RCC 7860 (cell line): ENCODE measurements at places on chromosomes 7 and 10.

DNA sequence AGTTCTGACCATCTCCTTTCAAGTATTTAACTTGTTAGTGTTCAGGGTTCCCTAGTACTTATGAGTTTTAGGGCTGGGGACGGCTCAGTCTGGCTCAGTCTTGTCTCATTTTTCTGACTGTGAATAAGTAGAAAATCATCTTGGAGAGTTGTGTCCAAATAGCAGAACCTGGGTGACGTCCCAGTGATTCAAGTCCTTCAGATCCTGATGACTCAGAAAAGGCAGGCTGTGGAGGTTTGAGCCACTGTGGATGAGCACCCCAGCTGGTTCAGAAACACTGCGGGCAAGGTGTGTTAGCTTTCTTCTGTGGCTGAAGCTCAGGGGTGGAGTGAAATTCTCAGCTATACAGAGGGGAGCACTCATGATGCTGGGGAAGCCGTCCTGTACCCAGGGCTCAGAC lies 154.4 kb upstream of the NPY start:
- DNase-seq = peak; percentile 20

GRCh38 chr10:3955955-3956617 lies 171.1 kb upstream of the KLF6 start:
- DNase-seq = no peak

GRCh38 chr7:137269240-137269639 lies 74.3 kb downstream of the PTN start:
- DNase-seq = no peak

- DNase-seq = no peak
These were observed 366.1 kb upstream of the ANKRD30A start for GRCh38 chr10:36759141-36759805.

- DNase-seq = no peak
These were observed 19.4 kb downstream of the INSIG1 start for GRCh38 chr7:155317114-155317434.

DNA sequence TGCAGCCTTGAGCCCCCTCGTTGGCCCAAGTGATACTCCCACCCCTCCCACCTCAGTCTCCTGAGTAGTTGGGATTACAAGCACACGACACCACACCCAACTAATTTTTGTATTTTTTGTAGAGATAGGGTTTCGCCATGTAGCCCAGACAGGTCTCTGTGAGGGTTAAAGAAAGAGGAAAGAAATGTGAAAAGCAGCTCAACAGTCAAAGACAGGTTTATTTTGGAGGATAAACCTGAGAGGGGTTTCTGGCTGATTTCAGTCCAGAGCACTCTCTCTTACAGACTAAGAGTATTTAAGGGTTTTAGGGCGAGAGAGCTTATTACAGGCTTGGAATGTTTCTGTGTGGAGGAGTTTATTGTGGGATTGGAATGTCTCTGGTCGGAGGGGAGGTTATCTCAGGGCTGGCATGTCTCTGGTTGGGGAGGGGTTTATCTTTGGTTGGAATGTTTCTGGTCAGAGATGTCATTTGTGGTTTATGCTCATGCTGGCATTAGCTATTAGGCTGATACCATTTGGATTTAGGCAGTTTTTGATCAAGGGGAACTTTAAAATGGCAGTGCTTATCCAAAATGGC lies 26.1 kb upstream of the SNX10 start:
- DNase-seq = peak; percentile 45

DNA sequence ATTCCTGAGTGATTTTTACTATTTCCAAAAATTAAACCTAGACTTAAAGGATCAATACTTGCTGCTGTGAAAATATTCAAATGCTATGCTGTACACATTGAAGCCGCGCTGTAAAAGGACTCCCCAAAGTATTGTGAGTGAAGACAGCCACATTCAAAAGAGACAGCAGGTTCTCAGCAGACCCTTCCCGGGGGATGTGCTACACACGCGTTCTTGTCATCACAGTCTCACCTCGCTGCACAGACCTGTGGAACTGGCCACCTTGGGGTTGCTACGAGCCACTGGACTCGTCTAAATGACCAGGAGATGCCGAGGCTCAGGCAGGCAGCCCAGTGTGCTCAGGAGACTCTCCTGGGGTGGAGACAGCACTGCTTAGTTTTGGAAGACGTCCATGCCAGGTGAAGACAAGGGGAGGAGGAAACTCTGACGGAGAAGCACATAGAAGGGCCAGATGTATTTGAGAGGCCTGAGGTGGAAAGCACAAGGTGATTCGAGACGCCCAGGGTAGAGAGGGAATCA lies 367.7 kb upstream of the SHH start:
- no peak for DNase-seq

DNA sequence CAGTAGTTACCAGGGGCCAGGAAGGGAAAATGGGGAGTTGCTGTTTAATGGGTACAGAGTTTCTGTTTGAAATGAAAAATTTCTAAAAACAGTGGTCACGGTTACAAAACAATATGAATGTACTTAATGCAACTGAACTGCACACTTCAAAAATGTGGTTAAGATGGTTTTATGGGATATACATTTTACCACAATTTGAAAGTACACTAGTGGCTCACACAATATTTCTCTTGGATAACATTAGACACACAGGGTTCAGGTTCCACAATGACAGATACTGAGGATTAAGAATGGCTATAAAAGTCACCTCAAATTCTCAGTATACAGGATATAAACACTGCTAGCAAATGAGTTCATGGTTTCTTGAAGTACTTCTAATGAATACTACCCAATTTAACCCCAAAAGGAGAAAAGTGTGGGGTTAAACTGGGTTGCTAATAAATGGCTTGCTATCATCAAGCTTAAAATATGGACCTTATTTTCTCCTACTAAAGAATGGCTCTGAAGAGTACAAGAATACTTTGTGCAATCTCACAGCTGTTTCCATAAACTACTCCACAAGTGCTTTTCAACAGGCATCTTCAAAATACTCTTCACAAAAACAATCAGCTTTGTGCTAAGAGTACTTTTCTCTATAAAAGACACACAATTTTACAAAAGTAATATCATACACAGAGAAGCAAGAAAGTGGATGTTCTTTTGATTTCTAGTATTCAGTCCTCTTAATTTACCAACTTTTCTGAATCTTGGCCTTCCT lies 92.9 kb downstream of the SRPK2 start:
- DNase-seq = no peak

DNA sequence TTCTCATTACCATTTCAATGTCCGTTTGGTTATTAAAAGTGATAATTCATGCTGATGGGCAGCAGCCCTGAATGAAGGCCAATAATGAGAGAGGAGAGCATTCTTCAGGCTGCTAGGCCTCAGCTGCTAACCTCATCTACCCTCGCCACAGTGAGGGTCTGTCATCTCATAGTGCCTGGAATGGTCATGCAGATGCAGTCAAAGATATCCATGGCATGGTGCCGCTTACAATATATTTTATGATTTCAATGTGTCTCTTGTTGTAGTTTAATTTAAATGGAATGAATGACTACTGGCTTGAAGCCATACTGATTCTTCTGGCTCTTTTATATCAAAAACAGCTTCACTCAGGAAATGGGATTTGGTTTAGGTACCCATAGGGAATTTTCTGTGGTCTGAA lies 126.9 kb downstream of the SLC16A9 start:
- DNase-seq = no peak

DNA sequence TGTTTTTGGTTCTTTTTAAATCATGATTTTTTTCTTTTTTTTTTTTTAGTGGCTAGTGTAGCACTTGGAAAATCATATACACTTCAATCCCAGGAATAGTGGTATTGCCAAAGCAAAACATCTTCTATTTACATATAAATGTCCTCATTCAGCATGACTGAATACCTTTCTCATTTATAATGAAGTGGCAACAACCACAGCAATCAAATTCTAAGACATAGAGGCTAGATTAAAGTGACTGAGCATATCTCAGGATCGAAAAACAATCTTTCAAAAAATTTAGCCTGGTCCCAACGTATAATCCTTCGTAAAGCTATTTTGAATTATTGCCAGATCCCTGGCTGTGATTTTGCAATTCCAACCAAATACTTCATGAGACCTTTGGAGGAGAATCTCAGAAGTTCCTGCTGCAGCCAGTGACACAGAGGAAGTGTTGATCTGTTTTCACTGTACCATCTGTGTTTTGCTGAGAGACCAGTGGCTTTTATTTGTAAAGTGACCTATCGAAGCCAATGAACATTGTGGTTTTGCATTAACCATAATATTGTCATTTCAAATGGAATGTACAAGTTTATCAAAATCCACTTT lies 29.8 kb upstream of the SP8 start:
- no peak for DNase-seq

DNA sequence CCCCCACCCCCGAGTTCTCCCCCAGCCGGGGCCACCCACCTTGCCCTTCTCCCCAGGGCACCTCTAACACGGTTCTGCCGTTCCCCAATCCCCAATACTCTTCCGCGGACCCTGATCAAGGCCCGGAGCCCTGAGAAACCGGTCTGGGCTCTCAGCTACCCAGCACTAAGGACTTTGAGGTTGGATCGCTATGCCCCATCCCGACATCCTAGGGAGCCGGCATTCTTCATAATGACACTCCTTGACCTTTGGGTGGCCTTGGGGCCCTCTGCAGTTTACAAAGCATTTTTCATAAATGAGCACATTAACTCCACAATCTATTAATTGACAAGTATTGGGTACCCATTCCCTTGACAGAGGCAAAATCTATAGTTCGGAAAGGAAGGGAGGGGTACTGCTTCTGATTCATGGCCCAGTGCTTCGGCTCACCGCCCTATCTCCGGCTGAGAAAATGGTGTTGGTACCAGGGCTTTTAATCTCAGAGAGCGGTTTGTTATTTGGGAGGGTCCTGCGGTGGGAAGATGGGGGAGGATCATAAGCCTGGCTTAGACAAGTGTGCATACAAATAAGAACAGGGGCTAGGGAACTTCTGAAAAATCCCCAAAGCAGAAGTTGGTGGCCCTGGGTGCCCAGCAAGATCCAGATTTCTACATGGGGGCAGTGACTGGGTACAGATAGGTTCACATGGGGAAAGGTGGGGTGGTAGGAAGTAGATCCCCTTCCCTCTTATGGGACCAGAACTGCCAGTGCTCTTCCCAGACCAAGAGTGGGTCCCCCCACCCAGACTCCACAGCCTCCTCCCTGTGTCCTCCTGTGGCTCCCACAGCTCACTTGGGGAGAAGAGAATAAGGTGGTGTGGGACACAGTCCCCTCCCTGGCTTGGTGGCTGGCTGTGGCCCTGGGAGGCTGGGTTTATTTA lies 3.2 kb downstream of the IMPDH1 start:
- DNase-seq = no peak

GRCh38 chr10:47247148-47248059 lies 52.6 kb upstream of the GDF10 start:
- DNase-seq = no peak

DNA sequence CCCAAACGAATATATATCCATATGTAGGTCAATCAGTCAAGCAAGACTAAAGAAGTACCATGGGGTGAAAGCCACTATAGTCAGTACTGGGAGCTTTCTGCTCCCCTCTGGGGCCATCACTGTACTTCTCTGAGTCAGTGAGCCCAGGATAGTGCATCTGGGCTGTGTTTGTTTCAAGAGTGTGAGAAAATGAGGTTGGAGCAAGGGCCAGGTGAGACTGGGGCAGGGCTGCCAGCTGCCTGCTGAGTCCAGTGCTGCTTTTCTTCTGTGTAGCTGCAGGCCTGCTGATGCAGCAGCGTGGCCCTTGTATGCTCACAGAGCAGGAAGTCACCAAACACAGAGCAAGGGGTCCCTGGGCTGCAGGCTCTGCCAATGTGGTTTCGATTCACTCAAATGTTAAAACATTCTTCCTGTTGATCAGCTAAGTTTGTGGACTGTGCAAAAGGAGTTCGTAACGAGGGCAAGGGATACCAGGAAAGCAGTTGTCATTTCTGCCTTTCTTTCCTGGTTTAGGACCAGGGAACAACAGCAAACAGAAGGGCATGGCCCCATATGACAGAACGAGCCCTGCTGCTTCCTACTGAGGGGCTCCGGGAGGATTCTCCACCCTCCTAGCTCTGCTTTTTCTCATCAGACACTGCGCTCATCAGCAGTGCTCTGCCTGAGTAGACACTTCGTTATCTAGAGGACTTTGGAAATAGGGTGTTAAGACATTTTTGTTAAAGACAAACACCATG lies 65.4 kb upstream of the TNS3 start:
- DNase-seq = no peak

DNA sequence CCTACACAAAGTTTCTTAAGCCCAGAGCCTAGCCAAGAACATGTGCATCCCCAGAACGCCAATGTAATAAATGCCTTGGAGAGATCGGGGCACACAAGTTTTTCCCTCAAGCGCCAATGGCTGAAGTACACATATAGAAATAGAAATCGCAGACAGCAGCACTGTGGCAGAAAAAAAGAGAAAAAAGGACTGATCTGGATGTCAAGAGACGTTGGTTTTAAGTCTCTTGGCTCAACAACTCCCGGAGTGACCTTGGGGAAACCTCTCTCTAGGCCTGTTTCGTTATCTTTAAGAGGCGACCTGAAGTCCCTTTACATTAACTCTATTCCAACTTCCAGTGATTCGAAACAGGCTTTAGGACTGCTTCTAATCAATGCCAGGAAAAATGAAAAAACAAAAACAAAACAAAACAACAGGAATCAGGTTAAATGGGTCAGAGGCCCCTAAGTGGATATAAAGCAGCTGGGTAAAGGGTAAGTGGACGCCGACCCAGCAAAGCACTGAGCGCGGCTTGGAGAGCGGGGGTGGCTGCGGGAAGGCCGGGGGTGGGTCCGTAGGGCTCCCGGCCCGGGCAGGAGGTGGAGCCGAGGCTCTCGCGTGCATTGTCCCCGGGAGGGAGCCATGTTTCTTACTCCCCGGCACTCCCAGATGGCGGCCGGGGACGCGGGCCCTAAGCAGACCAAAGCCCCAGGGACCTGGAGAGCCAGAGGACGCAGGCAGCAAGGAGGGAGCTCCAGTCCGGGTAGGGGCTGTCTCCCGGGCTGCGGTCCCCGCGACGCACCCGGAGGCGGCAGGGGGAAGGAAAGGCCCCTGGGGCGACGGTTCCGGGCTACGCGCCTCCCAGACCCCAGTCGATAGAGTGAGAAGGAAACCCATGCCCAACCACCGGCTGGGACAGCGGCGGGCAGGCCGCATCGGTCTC lies 757 bp downstream of the EIF3A start:
- peak; percentile 37 for DNase-seq

DNA sequence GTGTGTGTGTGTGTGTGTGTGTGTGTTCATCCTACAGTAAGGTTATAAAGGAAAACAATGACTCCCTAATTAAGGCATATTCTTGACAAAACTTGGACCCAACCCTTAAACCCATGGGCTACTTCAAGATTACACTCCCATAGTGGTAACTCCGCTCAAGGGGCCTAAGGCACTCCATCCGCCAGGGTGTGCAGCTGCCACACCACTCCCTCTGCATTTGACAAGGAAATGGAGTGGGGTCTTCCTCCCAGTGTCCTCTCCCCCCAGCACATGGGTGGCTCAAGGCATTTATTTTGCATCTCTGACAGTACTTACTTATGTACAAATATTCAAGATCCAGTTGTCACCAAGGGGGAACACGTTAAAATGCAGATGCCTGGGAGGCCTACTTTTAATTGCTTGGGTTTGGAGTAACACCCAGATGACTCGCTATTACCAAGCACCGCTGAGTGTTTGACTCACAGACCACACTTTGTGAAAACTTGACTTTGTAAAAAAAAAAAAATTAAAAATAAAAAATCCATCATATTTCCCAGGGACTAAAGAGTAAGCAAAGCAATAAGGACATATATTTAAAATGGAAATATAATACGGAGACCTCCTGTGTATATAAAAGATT lies 53.0 kb upstream of the AGR3 start:
- DNase-seq = no peak
